ENCODE measurements at places on chromosomes 6 and 20. TPM values are rescaled to one million over a fixed set of nuclear protein-coding genes. Genes with fewer than 3 reads are reported as not detected.

- peak; percentile 62 for DNase-seq
Observed at GRCh38 chr6:132405143-132405915, 4.1 kb upstream of the MOXD1 start.

DNA sequence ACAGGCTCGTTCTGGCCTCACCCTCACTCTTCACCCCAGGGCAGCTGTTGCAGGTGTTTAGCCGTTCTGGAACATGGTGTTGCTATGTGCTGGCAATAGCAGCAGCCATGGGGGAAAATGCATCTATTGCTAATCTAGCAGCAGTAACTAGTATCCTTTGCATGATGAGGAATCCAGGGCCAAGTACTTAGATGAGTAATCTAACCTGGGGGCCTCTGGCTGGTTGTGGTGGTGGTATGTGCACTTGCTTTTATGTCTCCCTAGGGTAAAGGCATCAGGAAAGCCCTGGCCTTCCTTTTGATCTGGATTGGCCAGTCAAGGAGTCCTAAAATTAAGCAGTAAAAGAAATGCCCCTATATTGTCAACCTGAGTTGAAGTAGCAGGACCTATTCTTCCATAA, 594.5 kb upstream of the MAP3K7 start:
- DNase-seq: no peak

DNA sequence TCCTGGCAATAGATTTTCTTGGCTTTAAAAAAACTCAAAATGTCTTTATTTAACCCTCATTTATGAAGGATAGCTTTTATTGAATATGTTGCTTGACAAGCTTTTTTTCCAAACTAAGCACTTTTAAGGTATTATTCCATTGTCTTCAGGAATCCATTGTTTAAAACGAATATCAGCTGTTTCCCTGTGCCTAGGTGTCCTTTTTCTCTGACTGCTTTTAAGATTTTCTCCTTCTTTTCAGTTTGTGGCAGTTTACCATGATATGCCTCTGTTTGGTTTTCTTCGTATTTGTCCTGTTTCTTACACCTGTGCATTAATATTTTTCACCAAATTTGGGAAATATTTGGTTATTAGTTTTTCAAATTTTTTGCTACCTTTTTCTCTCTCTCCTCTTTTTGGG, 68.4 kb downstream of the YTHDF1 start:
- no peak for DNase-seq

GRCh38 chr6:138526822-138527235, 27.5 kb upstream of the NHSL1 start:
- DNase-seq: no peak

GRCh38 chr6:72245565-72245964, 359.2 kb downstream of the RIMS1 start:
- DNase-seq: peak; percentile 33

GRCh38 chr6:42692137-42692911, 30.1 kb downstream of the PRPH2 start:
- peak; percentile 81 for DNase-seq

The SLC23A2 gene
- 21.1 TPM for total RNA-seq

The AIF1 gene
- not detected for total RNA-seq

The EPB41L1 gene
- total RNA-seq: 19.8 TPM

The RAET1L gene
- total RNA-seq: not detected

The OLIG3 gene
- total RNA-seq: not detected

The PDE10A gene
- total RNA-seq: 4.4 TPM

DNA sequence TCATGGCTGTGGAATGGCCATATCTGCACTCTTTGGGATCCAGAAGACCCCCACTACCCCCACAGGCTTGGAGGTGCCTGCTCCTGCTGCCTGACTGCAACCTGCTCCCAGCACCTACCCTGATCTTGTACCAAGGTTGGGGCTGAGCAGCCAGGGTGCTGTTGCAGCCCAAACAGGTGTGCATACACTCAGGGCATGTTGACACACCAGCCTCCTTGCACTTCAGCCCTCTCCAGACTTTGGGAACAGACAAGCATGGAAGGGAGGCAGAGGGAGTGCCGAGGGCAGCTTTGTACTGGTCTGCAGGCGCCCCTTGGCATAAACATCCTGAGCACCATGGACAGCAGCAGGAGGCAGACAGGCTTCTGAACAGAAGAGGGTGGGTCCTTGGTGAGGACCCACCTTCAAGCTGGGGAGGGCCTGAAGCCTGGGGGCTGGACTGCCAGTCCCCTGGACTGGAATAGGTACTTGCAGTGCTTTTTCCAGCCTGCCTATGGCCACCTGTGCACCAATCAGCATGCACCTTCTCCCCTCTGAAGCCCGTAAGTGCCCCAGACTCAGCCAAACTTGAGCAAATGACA, 1675.8 kb downstream of the HACE1 start:
- DNase-seq: peak; percentile 13

DNA sequence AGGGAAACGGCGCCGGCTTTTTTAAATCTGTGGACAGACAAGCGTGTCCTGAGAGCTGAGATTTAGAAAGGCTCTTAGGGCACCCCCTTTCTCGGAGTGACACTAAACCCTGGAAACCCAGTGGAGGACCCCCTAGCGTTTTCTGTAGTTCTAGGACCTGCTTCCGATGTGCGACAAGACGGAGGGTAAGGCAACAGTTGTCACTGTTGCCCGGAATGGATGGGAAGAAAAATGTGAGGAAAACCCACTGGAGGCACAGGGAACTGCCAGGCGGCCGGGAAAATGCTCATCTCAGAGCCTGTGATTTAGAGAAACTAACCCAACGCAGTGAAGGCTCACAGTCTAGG, 551 bp upstream of the ATP5F1E start:
- no peak for DNase-seq
